ENCODE measurements at places on chromosomes 2 and 18.

DNA sequence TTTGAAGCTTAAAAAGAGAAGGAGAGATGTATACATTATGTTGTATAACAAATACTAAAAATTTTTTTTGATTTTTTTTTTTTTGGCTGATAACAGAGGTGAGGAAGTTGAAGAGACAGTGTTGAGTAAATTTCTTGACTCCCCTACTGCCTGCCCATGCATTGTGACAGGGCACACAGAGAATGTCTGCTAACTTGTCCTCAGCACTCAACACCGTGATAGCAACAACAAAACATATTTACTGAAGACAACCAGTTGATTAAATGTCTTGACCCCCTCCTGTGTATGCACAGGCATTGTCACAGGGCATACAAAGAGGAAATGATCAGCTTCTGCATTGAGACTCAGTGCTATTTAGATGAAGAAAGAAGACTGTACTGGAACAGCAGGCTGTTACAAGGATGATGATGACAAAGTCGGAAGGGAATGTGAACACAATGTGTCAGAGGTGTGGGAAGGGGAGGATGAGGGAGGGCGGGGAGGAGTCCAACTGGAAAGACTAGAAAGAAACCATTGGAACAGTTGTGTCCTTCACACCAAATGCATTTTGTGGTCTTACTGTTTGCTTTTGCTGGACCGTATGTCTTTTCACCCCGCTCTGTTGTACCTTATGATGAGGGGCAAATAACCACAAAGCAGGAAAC is 89.5 kb downstream of the CERS6 start:
- peak; percentile 83 for DNase-seq

GRCh38 chr2:140600116-140600515 is 1530.7 kb downstream of the LRP1B start:
- DNase-seq: no peak

GRCh38 chr2:33381301-33381858 is 95.1 kb upstream of the RASGRP3 start:
- DNase-seq: no peak

GRCh38 chr2:60634438-60634837 is 81.0 kb upstream of the BCL11A start:
- no peak for DNase-seq

- no peak for DNase-seq
Measured at GRCh38 chr2:57479981-57480380, 566.6 kb upstream of the VRK2 start.

DNA sequence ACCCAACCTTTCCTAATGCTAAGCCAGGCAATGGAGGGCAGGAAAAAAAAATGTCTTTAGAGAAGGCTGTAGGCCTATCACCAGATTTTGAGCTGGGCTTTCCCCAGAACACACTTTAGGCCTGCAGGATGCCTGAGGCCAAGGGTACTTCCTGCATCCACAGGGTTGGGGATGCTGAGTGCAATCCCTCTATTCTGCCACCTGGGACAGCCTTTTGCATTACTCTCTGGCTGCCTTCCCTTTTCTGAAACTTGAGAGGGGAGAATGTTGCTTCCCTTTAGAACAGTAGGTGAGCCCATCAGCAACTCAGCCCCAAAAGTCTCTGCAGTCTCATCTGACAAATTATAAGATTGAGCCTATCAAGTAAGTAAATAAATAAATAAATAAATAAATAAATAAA is 195.2 kb downstream of the SLC8A1 start:
- DNase-seq: no peak

DNA sequence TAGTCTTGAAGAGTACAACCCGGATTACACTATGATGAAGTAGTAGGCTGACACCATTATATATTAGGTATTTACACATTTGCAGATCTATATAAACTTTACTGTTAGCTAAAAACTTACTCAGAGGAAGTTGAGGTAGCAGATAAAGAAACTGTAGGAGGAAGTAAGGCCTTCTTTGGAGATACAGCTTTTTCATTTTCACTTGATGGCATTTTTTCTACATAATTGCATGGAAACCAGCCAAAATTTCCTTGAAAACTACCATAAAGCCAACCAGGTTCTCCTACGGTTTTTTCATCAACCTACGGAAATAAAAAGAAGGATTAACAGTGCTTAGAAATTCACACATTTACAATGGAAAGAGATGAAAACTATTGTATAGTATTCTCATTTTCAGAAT is 86.6 kb downstream of the FAM228A start:
- DNase-seq: no peak

- no peak for DNase-seq
Measured at GRCh38 chr2:28000287-28000686, 109.8 kb downstream of the BABAM2 start.

- DNase-seq: no peak
Measured at GRCh38 chr2:133062931-133063665, 393.1 kb upstream of the LYPD1 start.

DNA sequence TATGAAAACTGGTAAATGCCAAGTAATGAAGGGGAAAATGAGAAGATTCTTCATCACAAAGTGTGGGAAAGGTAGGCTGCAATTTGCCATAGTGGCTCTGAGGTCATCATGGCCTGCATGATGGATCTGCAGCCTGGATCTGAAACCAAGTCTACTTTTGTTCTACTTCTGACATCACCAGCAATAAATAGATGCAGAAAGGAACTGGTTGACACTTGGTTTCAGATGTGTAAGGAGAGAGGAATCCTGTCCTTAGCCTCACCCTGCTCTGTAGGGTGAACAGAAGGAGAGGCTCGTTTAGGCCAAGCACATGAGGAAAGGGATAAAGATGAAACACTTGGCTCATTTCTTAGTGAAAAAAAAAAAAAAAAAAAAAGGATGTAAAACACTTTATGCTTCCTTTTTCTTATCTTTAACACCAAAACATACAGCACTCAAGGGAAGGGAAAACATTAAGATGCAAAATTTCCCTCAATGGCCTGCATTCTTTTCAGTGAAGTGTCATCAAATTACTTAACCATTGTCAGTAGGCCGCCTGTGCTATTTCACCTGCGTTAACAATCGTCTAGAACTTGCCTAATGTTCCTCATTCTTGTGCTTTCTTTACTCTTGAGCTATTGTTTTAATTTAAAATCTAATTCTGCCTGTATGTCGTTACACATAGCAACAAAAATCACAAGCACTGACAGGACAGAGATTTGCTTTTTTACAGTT is 3.9 kb downstream of the NEB start:
- no peak for DNase-seq

DNA sequence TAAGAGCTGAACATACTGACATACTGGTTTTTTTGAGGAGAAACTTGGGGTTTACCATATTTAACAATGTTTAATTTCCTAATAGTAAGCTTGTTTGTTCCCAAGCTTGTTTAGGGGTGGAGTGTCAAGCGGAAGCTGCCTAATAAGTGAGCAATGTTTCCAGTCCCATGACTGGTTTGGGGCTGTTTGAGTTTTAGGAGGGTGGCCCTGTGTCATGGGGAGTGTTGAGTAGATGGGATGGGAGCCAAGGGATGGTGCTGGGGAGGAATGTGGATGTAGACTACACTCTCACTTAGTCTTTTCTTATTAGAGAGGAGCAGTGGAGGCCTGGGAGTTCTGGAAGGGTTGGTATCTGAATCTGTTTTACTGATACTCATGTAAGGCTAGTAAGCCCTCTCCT is 128.5 kb downstream of the TANC1 start:
- DNase-seq: no peak

DNA sequence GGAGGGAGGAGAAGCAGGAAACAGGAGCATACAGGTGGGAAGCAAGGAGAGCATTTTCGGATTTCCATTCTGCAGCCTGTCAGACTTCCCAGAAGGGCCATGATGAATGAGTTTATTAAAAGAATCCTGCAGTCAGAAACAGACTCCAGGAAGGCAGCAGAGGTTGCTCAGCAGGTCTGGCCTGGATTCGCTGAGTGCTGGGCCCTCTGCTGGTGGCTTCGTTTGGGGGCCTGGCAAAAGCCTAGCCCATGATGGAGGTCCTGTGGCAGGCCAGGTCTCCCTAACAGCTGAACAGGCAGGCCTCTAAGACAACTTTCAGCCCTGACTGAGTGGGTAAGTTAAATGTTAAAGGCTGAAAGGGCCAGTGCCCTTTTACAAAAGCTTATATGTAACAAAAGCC is 108.2 kb upstream of the CAPN13 start:
- peak; percentile 55 for DNase-seq

Measured in HT-29 (cell line).